AG04450 (cell line): ENCODE measurements at places on chromosomes 4 and X. TPM values are rescaled to one million over a fixed set of nuclear protein-coding genes. Genes with fewer than 3 reads are reported as not detected.

Gene BEND2
- not detected in 2 replicates for polyA plus RNA-seq

Gene IQCM
- polyA plus RNA-seq = 0.05 TPM in 1 of 2 replicates, not detected in the other

Gene CXorf65
- polyA plus RNA-seq = not detected in 2 replicates

Gene FRG1
- polyA plus RNA-seq = 16.7 and 26.3 TPM in 2 replicates

Gene ZBED1
- polyA plus RNA-seq = 23.0 and 25.6 TPM in 2 replicates

Gene STBD1
- polyA plus RNA-seq = 0.69 and 0.92 TPM in 2 replicates

Gene CLGN
- 1.6 and 2.7 TPM in 2 replicates for polyA plus RNA-seq

Gene PPM1K
- 7.8 and 9.6 TPM in 2 replicates for polyA plus RNA-seq

Gene XAGE1A
- not detected in 2 replicates for polyA plus RNA-seq

Gene ARMCX1
- 31.9 and 40.5 TPM in 2 replicates for polyA plus RNA-seq

Gene ANK2
- 1.3 and 1.6 TPM in 2 replicates for polyA plus RNA-seq

Gene CETN2
- 53.8 and 70.9 TPM in 2 replicates for polyA plus RNA-seq

Gene MAGEC3
- polyA plus RNA-seq = 0.09 TPM in 1 of 2 replicates, not detected in the other

Gene FMR1NB
- polyA plus RNA-seq = not detected in 2 replicates

Gene MND1
- polyA plus RNA-seq = 0.97 and 2.2 TPM in 2 replicates

Gene PUDP
- polyA plus RNA-seq = 26.4 and 32.0 TPM in 2 replicates

Gene FAM9C
- 0.04 TPM in 1 of 2 replicates, not detected in the other for polyA plus RNA-seq
